ENCODE measurements at places on chromosomes 2 and 18.

DNA sequence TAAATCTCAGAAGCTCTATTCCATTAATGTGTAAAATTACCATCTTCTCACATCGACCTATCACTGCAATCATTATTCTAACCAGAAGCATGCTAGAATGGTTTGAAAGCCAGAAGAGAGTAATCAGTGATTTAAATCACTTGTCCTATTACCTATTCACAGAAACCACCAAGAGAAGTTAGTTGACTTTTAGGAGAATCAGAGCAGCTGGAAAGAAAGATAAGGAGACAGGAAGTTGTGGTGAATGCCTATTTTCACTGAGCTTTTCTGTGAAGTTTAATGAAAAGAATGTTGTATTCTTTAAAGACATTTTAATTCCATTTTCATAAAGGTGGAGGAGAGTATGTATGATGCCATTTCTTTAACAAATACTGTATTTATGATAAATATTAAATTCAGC is 352.6 kb upstream of the CRIM1 start:
- no peak for DNase-seq

GRCh38 chr18:79902075-79902474 is 49.4 kb downstream of the SLC66A2 start:
- DNase-seq = no peak

GRCh38 chr2:64613276-64613675 is 40.4 kb downstream of the SERTAD2 start:
- DNase-seq = no peak

DNA sequence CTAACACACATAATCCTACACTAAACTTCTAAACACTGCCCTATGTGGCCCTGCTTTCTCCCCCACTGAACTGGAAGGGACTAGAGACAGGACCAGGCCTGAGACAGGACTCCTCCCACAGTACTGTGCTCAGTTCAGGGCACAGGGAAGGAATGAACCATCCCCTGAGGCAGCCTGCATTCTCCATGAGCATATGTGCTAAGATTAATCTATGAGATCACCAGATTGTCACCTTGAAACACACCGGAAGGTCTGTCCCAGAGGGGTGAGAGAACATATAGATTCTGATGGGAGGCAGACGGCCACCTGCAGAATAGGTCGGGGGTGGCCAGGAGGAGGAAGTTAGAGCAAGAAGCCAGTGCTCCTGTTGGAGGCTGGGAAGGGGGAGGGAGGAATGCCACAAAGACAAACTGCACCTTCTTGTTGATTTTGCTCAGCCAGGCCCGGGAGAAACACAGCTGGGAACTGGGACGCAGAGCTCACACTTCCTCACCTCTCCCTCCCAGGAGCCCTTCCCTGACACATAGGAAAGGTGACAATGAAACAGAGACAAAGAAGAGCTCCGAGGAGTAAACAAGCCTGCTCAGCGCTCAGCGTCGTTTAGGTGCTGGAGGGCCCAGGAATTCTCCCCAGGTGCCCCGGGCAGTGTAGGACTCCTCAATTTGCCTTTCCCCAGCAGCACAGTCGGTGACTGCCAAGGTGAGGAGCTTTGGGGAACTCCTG is 52.1 kb downstream of the ZBTB7C start:
- DNase-seq = no peak

GRCh38 chr2:43796206-43796605 is 22.4 kb downstream of the DYNC2LI1 start:
- no peak for DNase-seq

- no peak for DNase-seq
Measured at GRCh38 chr2:236825989-236826510, 256.4 kb downstream of the ACKR3 start.

DNA sequence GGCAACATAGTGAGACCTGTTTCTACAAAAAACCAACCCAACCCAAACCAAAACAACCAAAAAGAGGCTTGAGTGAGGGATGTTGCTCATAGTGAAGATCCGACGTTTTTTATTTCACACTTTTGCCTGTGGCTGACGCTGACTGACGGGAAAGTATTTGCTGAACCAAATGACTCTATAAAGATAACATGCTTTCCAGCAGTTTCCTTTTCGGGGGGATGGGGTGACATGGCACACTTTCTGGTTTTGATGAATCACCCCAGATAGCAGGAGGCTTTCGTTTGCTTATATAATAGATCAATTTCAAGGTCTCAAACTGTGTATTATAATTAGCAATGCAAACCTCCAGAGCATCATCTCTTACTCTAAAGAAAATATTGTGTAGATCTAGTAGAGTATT is 150.8 kb downstream of the AQP4 start:
- no peak for DNase-seq

GRCh38 chr2:224958462-224958857 is 83.8 kb downstream of the DOCK10 start:
- DNase-seq = no peak
